Forelimb muscle (tissue), 1 donor: ENCODE measurements at places on chromosomes 4 and X.

DNA sequence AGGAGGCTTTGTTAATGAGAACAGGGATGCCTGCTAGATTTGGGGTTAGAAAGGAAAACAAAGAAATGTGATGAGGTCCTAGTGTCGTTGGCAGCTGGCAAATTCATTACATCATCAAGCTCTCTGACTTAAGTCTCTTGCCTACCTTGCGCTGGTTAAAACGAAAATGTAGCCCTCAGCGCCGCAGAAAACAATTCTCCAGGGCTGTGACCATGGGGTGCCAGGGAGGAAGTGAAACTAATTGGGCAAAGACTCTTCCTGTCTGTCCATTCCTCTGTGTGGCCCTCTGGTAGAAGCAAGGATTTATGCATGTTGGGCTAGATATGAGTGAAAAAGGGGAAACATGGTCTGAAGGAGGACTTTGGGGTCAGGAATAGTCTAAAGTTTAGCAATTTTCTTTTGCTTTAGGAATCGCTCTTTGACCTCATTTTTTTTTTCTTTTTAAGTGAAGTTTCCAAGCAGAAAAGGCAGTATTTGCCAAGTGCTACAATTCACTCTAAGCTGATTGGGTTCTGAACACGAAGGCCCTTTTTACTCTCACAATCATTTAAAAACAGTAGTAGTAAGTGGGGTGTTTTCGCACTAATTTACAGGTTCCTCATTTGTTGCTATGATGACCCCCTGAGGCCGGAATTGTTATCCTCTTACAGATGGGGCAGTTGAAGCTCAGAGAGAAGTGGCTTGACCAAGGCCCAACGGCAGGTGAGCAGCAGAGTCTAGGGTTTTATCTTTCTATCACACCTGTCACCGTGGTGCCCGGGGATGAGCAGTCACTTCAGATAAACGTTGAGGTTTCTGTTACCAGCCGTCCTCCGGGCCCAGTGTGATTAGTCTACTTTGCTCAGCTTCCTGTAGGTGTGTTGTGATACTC lies 27.3 kb upstream of the CHRNA9 start:
- DNase-seq = no peak

DNA sequence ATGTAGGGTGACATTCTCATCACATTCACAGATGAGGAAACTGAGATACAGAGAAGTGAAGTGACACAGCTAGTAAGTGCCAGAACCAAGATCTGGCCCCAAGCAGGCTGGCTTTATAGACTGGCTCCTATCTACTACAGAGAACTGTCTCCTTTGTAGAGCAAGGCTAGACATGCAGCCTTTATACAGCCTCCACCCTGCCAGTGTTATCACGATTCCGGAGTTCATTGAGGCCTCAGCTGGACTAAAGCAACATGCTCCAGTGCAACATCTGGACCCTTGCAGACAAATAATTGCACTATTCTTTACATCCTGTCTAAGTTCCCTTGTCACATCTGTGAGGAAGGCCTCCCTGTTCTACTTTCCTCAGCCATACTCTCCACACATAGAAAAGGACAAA lies 58.0 kb upstream of the XIAP start:
- no peak for DNase-seq

DNA sequence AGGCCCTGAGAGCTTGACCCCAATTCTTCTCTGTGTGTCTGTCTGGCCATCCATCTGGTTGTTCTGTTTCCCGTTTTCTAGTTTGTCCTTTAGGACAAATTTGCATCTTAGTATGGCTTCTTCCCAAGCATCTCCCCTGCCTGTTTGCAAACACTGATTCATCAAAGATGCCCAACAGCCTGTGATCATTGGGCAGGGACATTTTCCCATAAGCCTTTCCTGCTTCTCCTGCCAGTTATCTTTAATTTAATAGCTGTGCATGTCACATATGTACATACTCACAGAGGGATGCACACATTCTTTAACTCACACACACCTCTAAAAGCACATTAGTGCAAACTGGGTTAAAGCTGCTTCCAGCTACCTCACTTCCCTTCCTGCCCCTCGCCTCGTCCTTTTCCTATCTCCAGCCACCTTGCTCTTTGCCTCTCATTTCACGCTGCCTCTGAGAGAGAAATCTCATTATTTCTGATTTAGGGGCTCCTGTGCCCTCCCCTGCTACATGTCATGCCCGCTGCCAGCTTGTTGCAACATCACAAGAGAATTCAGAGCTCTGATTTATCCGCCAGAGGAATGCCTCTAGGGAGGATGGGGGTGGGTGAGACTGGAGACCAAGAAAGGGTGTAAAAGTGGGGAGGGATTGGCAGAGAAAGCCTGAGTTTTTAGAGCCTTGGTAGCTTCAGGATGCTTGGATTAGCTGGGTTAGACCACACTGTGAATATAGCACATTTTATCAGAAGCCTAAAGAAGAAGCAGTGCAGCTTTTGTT lies 100.6 kb downstream of the NHS start:
- no peak for DNase-seq

- no peak for DNase-seq
Observed at GRCh38 chrX:68045008-68045577, 388.2 kb downstream of the OPHN1 start.

DNA sequence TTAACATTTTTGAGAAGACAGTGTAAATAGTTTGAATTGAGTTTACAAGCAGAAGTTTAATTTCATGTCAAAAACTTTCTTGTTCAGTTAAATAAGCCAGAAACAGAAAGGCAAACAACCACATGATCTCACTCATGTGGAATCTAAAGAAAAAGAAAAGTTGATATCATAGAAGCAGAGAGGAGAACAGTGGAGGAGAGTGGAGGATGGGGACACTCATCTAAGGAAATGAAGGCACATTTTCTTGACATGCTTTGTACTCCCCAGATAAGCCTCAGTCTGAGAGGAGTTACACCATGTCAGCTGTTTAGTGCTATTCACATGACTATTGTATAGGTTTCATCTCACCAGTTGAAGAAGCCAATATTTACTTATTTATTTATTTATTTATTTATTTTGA lies 13.5 kb downstream of the SNCA start:
- DNase-seq = no peak

- DNase-seq = no peak
Observed at GRCh38 chr4:25922812-25923369, 8.9 kb downstream of the SMIM20 start.

- DNase-seq = no peak
Observed at GRCh38 chr4:113953888-113954287, 25.6 kb downstream of the ARSJ start.

DNA sequence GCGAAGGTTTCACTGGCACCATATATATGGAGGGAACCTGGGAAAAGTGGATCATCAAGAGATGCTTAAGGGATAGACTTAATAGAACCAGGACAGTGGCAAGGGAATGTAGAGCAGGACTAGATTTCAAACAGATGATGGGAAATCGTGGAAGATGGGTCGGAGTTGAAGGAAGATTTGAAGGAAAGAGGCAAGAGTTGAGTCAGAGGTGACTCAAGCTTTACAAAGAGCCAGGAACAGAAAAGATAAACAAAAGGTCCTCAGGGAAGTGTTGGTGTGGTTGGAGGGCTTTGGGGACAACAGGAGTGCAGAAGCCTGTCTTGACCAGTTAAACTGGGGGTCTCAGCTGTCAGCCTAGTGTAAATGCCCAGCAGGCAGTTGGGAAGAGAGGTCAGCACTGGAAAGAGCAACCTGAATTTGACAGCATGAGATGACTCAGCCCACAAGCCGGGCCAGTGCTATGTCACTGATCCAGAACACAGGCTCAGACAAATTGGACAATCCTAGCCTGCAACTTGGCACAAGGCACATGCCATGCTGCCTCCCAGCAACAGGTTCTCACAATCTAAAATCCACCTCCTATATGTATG lies 230.5 kb downstream of the IDS start:
- no peak for DNase-seq

GRCh38 chr4:99529228-99529627 lies 18.4 kb downstream of the C4orf17 start:
- DNase-seq = no peak

- no peak for DNase-seq
Observed at GRCh38 chr4:2850966-2851798, 7.5 kb downstream of the ADD1 start.

GRCh38 chr4:93658443-93658842 lies 170.1 kb upstream of the ATOH1 start:
- DNase-seq = no peak

GRCh38 chrX:109856974-109857373 lies 123.9 kb upstream of the ACSL4 start:
- no peak for DNase-seq

DNA sequence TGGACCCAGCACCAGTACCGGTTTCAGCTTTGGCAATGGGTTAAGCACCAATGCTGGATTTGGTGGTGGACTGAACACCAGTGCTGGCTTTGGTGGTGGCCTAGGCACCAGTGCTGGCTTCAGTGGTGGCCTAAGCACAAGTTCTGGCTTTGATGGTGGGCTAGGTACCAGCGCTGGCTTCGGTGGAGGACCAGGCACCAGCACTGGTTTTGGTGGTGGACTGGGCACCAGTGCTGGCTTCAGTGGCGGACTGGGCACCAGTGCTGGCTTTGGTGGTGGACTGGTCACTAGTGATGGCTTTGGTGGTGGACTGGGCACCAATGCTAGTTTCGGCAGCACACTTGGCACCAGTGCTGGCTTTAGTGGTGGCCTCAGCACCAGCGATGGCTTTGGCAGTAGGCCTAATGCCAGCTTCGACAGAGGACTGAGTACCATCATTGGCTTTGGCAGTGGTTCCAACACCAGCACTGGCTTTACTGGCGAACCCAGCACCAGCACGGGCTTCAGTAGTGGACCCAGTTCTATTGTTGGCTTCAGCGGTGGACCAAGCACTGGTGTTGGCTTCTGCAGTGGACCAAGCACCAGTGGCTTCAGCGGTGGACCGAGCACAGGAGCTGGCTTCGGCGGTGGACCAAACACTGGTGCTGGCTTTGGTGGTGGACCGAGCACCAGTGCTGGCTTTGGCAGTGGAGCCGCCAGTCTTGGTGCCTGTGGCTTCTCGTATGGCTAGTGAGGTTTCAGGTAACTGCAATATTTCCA lies 9.8 kb downstream of the TRO start:
- no peak for DNase-seq

- DNase-seq = no peak
Observed at GRCh38 chr4:993111-994029, at the start of gene SLC26A1. TSS of gene SLC26A1 (minus strand) at chr4:993404. CDS start at chr4:991703, 1,701 bp downstream.

DNA sequence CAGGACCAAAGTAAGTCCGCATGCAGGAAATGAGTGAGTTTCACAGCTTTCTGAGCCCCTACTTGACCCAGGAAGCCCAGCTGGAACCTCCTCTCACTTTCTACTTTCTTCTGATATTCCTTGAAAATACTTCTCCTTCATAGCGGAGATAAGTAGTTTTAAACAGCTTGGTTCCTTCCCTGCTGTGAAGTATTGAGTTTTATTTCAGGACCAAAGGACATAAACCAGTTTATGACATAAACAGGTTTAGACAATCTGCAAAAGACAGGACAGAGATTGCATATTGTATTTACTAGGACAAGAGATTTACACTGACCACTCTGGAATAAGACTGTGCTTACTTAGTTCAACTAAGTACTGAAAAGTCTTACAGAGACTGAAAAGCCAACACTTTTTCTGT lies 54.8 kb downstream of the PAGE2 start:
- no peak for DNase-seq

DNA sequence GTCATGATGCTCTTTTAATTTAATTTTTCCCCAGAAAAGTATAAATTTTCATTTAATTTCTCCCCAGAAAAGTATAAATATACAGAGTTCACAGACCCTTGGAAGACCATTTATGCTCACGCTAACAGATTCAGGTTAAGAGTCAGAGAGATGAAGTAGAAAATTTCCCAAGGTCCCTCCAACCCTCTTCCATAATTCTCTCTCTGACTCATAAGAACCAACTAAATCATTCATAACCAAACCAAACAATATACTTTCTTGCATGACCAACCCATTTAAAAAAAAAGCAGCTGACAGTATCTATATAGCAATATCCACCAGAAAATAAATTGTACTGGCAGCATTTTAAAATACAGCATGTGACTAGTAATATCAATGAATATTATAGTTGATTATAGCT lies 3.9 kb downstream of the KLHL8 start:
- DNase-seq = no peak

GRCh38 chr4:15765910-15766697 lies 12.0 kb upstream of the CD38 start:
- no peak for DNase-seq

DNA sequence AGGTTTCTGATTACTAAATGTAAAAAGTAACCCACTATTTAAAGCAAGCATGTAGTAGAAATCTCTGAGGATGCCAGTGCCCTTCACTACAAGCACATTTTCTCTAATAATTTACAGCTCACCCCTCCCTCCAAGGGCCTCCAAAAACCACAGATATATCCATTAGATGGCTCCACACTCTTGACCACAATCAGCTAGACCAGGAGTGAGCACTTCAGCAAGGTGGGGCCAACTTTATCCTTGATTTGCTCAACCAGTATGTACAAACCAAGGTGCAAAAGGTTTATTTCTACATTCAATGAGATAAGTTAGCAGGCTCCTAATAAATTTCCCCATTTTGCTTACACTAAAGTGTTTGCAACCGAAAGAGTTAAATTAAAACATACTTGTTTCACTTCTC lies 35.8 kb downstream of the RFC1 start:
- DNase-seq = no peak

GRCh38 chrX:115940888-115941332 lies 229.6 kb upstream of the AGTR2 start:
- DNase-seq = peak; percentile 62

- no peak for DNase-seq
Observed at GRCh38 chrX:136529795-136530194, 2.2 kb upstream of the VGLL1 start.

DNA sequence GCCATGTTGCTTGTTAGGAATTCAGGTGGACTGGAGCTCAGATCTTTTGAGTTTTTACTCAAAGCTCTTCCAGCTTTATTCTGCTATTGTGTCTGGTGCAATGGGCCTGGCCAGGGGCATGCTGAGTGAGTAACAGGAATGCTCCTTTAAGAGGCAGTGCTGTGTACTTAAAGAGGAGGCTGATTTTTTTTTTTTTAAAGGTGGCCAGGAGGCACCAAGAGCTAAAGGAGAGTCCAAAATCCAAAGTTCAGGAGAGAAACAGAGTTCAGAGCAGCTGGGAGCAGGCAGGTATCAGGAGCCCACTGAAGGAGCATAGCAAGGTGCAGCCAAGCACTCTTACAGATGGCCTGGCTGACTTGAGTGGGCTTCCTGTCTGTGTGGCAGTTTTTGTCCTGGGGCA lies 178.7 kb downstream of the FMR1NB start:
- no peak for DNase-seq
